ENCODE measurements at places on chromosomes 2 and 18. TPM values are rescaled to one million over a fixed set of nuclear protein-coding genes. Genes with fewer than 3 reads are reported as not detected.
A peak's percentile ranks its signal among the peaks of the same experiment; 100 is the strongest.

DNA sequence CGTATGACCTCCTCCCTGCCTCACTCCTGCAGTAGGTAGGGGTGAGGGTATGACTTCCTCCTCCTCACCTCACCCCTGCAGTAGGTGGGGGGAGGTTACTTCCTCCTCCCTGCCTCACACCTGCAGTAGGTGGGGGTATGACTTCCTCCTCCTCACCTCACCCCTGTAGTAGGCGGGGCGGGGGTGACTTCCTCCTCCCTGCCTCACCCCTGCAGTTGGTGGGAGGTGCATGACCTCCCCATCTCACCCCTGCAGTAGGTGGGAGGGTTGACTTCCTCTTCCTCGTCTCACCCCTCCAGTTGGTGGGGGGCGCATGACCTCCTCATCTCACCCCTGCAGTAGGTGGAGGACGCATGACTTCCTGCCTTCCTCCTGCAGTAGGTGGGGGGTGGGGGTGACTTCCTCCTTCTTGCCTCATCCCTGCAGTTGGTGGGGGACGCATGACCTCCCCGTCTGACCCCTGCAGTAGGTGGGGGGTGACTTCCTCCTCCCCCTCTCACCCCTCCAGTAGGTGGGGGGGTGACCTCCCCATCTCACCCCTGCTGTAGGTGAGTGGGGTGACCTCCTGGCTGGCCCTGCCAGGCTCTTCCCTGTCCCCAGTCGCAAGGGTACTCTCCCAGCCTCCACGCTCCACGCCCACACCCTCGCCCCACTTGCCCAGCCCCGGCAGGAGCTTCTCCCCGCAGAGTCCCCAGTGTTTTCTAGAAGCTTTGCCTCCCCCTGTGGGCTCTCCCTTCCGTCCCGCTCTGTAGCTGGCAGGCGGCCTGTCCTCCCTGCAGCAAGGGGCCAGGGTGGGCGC is 39.3 kb downstream of the TSHZ1 start:
- DNase-seq: no peak

DNA sequence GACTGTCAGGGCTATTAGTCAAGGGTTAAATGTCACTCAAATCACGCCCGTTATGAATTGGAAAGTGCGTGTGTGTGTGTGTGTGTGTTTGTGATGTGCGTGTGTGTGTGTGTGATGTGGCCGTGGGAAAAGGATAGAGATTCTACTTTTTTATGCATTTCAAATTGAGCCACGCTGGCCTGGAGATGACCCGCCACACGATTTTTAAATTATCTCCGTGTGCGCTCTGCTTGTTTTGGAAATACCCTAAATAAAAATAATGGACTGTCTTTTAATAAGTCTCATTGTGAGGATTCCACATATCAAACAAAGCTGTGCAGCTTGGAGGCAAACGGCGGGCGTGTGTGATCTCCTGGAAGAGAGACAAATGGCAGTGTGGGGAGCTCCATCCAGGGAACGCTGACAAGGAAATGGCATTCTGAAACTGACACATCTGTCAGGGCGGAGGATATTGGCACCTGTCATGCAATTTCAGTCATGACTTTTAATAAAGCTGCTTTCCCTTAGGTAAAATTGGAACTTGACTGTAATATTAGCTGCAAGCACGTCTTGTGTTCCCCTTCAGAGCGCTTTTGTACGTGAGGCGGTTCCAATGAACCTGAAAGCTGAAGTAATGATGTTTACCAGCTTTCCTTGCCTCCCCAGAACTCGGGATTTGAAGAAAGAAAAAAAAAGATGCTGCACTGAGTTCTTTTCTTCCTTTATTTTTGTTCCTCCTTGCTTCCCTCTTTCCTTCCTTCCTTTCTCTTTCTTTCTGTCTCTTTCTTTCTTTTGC is 381.8 kb upstream of the SMIM21 start:
- no peak for DNase-seq

DNA sequence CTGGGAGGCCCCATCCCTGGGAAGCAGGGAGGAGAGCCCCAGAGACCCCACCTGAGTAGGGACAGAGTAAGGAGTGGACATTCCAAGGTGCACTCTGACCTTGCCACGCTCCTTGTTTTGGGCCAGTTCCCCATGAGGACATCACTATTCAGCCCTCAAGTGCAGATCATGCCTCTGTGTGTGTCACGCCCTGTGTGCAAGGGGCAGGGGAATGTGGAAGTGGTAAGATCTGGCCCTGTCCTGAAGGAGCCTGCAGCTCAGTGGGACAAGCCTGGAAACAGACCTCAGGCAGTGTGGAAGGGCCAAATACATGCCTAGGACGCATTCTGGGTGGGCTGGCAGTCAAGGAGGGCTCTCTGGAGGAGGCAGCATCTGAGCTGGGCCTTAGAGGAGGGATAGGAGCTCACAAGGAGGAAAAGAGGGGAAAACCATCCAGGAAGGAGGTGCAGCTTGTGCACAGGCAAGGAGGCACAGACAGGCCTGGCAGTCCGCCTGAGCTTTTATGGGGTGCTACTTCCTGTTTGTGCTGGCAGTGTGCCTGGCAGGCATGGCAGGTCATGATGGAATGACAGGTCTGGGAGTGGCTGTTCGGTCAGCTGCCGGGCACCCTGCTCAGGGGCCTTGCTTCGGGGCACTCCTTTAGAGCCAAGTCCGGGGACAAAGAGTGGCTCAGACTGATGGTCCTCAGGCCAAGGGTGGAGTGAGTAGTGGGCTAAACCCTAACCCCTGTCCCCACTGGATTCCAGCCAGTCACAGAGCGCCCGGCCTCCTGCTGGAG is 3.3 kb downstream of the KLHL30 start:
- DNase-seq: peak; percentile 51

GRCh38 chr2:234290671-234291070 is 206.2 kb downstream of the ARL4C start:
- no peak for DNase-seq

DNA sequence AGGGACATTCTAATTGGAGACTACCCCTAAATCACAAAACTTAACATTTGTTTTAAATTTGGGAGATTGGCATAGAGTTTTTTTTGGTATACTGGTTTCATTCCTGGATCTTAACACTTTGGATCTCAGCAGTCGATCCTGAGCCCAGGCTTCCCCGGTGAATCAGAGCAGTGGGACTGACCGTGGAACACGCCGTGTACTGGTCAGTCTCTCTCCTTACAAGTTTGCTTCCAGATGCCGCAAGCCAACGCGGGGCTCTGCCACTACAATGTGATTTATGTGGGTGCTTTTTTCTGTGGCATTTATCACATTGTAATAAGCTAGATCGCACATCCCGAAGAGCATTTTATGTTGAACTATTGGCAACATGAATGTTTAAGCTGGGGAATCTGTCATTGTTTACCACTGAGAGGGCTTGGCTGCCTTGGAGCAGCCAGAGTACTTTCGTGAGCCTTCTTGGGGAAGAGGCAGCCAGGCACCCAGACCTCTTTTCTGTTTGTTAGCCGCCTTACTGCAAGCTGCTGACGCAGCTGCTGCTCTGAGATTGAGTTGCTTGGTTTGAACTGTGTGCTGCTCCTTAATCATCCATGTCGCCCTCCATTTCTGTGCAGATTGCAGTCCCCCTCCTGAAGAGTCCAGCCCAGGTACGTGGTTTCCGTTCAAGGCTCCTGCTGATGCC is 49.3 kb downstream of the COA5 start:
- no peak for DNase-seq

FIGN gene
- polyA plus RNA-seq: 1.5 TPM
